HT-29 (cell line): ENCODE measurements at places on chromosomes 4 and X.

- no peak for DNase-seq
Measured at GRCh38 chrX:53547668-53548067, 113.5 kb upstream of the HSD17B10 start.

- no peak for DNase-seq
Measured at GRCh38 chr4:37960679-37961450, 667 bp downstream of the PTTG2 start.

GRCh38 chr4:181259081-181259709 lies 984.0 kb upstream of the TENM3 start:
- no peak for DNase-seq

DNA sequence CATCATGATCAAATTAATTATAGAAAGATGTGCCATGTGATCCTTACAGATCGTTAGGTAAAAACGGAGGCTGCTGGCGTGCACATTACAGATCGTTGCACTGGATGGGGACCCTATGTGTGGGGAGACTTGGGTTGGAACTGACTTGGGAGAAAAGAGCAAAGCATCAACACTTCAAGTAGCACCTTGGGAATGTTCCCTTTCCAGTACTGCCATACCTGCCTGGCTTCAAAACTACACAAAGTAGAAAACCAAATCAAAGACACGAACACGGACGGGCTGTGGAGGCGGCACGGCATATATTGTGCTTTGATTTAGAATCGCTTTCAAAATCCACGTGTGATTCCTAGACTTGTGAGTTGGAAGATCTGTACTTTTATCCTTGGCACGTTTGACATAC lies 898 bp downstream of the CMC4 start:
- peak; percentile 24 for DNase-seq

GRCh38 chr4:118171381-118171780 lies 137.1 kb downstream of the NDST3 start:
- DNase-seq = no peak

DNA sequence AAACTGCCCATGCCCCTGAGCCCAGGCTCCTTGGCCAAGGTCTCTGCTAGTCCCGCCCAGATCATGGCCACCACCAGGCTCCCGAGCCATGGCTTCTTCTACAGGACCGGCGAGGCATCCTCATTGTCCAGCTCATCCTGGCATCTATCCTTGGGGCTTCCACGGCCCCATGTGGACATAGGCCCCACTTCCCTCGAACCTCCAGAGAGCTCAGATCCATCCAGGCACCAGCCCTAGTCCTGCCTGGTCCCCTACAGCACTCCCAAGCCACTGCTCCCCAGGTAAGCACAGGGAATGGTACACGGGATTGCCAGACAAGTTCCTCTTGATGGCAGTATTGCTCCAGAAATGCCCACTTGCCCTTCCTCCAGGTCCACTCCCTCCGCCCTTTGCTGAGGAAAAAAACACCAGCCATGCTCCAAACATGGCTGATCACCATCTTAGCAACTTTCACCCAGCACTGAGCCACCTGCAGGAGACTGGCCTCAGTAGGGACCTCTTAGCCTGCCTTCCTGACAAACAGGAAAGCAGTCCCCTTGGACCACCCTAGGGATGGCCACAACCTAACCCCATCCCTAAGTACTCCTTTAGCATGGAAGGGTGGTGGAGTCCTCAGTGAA lies 272.1 kb upstream of the AGTR2 start:
- DNase-seq = peak; percentile 74

DNA sequence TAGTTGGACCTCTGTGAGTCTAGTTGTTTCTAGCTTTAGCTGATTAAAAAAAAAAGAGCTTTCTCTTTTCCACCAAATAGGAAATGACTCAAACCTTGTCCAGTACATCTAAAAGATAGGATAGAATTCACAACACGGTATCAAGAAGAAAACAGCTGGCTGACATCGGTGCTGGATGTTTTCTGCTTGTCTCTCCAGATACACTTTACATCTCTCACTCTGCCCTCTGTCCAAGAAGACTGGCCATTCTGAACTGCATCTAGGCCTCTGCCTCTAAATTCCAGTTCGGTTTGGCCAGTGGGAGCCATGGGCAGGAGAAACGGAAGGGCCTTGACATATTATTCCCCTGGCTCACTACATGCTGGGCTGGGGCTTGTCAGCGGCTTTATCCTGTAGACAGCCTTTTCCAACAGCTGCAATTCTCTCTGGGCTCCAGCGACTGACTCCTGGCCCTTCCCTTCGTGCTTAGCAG lies 57.3 kb upstream of the SHISA3 start:
- DNase-seq = no peak

DNA sequence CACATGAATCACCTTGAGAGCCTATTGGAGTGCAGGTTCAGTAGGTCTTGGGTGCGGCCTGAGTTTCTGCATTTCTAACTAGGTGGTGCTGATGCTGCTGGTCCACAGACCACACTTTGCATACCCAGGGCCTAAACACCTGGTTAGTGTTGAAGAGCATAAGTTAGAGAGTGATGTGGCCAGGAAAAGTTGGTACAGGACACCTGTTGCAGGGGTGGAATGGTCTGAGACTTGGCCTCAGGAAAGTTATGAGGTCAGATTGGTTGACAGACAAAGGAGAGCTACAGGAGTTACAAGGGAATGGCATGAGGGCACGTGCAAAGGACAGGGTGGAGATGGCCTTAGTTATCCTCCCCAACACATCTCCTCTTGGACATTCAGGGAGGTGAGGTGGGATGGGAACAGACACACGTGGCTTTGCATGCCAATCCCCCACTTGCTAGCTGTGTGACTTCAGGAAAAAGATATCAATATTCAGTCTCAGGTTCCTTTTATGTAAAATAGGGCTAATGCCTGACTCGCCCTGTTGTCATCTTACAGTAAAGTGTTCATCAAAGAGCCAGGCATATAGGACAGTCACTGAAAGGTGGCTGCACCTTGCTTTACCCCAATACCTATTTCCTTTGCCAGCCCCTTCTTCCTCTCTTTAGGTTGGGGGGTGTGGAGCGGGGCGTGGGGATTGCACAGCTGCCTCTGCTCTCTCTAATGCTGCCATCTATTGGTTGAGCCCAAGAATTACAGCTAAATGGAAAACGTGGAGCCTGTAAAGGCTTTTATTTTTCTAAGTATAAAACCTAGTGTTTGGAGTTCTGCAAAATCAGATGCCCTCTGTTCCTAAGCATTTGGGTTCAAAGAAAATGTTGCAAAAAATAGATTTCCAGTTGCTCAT lies 47.5 kb downstream of the ATG4A start:
- DNase-seq = no peak

GRCh38 chrX:265502-265901 lies 15.7 kb upstream of the PLCXD1 start:
- no peak for DNase-seq

- no peak for DNase-seq
Measured at GRCh38 chr4:121122661-121123060, 41.5 kb downstream of the TNIP3 start.

GRCh38 chrX:36434522-36434921 lies 515.0 kb downstream of the CFAP47 start:
- no peak for DNase-seq

GRCh38 chr4:25068386-25068785 lies 37.6 kb upstream of the LGI2 start:
- no peak for DNase-seq

DNA sequence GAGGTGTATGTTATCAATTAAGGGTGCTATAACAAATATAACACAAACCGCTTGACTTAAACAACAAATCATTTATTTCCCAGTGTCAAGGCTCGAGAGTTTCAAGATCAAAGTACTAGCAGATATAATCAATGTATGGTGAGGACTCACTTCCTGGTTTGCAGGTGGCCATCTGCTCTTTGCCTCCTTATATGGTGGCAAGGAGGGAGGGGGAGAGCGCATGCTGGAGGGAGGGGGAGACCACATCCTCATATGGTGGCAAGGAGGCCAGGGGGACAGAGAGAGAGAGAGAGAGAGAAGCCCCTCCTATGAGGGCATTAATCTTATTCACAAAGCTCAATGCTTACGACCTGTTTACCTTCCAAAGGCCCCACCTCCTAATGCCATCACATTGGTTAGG lies 372.3 kb upstream of the SPOCK3 start:
- no peak for DNase-seq

- DNase-seq = no peak
Measured at GRCh38 chrX:134480061-134480460, 20.1 kb downstream of the HPRT1 start.

GRCh38 chrX:51395810-51396728 lies 63.4 kb downstream of the NUDT10 start:
- no peak for DNase-seq

DNA sequence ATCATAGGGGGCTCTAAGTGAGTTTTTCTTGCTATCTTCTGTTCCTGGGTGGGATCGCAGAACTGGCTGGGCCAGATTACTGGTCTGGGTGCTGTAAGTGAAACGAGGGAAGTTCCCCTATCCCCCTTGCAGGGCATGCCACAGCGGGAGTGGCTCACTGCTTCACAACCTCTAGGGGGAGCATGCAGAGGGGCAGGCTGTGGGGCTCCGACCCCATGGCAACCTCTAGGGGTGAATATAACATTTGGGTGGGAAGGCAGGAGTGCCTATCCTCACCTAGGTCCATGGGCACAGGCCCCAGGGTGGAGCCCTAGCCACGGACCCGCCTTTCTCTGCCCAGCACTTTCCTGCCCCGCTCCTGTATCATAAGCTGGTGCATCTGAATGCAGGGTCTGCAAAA lies 1.7 kb upstream of the RRAGB start:
- DNase-seq = no peak

DNA sequence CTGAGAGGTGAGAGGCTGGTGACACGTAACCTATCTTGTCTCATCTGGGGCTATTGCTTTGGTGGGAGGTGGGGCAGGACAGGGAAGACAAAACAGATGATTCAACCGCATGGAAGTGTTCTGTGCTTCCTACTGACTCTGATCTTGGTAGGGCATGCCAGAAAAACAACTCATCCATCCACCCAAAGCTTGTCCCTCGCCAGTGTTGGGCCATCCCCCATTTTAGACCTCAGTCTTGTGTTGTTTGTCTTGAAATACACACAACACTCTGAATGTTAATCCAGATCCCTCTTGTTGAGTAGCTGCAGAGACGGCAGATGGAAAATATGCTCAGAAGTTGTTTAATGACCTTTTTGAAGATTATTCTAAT lies 377 bp downstream of the CHRNA9 start:
- no peak for DNase-seq

GRCh38 chrX:17960891-17961290 lies 99.8 kb upstream of the RAI2 start:
- no peak for DNase-seq

DNA sequence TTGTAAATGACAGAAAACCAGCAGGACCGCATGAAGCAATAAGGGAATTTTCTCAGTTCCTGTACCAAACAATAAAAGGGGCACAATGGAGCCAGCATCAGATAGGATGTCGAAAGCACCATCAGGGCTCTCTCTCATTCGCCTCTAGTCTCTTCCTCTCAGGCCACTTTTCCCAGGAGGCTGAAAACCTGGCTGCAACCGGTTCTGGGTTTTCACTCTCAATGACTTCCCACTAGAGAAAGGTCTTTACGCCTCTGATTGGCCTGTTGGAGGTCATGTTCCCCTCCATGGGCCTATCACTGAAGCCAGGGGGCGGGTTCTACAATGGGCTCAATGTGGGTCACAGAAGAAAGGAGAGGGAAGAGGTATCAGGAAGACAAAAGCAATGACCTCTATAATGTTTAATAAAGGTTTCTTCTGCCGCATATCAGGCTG lies 29.3 kb downstream of the ZNF827 start:
- DNase-seq = peak; percentile 97

- DNase-seq = no peak
Measured at GRCh38 chr4:56723201-56723605, 42.1 kb upstream of the HOPX start.

- DNase-seq = no peak
Measured at GRCh38 chr4:115279330-115279729, 165.9 kb upstream of the NDST4 start.

- DNase-seq = no peak
Measured at GRCh38 chr4:173420801-173421200, 21.9 kb upstream of the SCRG1 start.

GRCh38 chr4:184451726-184452125 lies 22.6 kb downstream of the IRF2 start:
- DNase-seq = no peak

GRCh38 chrX:132615391-132616131 lies 126.7 kb upstream of the MBNL3 start:
- peak; percentile 49 for DNase-seq

DNA sequence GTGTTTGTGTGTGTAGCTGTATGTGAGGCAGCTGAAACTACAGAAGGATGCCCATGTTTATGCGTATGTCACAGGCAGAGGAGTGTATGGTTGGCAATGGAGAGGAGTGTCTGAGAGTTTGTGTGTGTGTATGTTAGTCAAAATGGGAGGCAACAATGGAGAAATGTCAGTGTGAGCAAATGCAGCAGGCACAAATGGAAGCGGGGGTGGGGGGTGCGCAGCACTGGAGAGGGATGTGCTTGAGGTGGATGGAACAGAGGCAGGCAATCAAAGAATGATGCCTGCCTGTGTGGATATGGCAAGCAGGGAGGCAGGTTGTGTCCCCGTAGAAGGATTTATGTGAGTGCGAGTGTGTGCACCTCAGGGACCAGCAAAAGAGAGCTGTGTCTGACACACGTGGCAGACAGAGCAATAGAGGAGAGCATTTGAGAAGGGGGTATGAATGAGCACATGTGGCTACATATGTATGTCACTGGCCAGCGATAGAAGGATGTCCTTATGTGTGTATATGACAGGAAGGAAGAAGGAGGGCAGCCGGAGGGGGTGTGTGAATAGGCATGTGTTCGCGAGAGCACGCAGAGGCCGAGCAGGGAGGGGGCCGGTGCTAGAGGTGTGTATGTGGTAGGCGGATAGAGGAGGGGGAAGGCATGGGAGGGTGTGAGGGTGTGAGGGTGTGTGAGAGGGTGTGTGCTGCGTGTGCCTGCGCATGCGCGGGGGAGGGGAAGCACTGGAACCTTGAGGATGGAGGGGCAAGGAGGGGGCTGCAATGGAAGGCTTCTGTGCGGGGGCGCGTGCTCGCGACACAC lies 1.1 kb downstream of the PJA1 start:
- DNase-seq = no peak

GRCh38 chr4:103099691-103100392 lies at the start of gene BDH2:
TSS of gene BDH2 (minus strand) at chr4:103099834. CDS start at chr4:103096254, 3,580 bp downstream.
- peak; percentile 92 for DNase-seq
